ENCODE measurements at places on chromosomes 6 and 20.

- no peak for DNase-seq
These were observed 431.0 kb upstream of the GJE1 start for GRCh38 chr6:141701732-141702131.

DNA sequence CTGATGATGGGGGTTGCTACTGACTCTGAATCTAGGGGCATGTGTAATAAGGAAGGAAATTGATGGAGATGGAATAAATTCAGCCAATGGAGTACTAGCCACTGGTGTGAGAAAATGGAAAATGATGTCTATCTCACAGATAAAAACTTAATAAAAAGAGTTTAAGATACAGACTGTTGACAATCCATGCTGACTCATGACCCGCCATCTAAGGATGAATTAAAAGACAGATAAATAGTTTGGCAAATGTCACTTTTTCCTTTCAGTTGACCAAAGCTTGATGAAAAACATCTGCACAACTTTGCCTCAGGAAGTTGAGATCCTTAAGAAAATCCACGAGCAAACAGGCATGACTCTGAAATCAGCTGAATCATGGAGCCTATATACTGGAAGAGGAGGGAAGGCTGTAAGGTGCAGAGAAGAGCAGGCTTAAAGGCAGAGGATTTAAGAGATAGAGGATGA lies 82.6 kb upstream of the BMP5 start:
- no peak for DNase-seq

- DNase-seq: no peak
These were observed 50.4 kb upstream of the APCDD1L start for GRCh38 chr20:58565461-58566175.

DNA sequence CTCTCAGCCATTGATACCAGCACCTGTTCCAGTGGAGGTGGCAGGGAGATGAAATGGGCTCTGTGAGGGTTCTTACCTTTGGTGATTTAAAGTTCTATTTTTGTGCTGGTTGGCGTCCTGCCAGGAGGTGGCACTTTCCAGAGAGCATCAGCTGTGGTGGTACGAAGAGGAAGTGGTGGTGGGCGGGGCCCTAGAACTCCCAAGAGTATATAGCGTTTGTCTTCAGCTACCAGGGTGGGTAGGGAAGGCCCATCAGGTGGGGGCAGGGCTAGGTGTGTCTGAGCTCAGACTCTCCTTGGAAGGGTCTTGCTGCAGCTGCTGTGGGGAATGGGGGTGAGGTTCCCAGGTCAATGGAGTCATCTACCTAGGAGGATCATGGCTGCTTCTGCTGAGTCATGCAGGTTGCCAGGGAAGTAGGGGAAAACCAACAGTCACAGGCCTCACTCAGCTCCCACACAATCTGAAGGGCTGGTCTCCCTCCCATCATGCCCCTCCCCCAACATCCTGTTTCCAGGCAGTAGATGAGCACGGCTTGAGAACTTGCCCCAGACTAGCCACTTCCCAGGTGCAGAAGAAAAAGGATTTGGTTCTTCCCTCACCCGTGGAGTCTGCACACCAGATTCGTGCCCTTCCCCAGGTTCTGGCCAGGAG lies 46.6 kb downstream of the MOXD1 start:
- DNase-seq: no peak

DNA sequence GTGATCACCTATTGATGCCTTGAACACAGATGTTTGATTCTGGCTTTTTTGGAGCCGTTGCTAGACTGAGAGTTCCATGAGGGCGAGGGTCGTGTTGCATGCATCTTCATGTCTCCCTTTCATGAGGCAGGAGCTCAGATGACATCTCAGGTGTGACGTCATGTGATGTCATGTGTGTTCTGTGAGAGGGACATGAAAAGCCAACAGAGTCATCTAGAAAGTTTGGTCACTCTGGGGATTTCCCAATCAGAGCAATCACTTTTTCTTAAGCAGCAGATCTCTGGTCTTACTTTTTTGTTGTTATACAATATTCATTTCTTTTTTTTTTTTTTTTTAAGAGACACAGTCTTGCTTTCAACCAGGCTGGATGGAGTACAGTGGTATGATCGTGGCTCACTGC lies 411.8 kb downstream of the PREX1 start:
- DNase-seq: no peak

DNA sequence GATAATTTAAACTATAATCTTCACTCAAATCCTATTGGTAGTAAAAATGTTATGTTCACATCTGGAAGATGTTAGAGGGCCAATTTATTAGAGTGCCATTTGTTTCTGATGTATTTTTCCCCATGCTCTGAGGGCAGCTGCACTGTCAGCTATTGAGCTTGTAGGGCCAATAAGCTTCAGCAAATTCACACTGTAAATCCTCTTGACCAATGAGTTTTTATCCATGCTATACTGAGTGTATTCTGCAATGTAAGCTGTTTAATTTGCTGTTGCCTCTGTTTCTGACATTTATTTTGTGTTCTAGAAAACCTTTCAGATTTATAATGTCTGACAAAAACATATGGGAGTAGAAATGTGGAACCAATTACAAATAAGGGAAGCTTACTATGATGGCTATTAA lies 62.6 kb downstream of the OGFRL1 start:
- no peak for DNase-seq

Measured in stimulated activated CD8-positive, alpha-beta memory T cell treated with anti-CD3 and anti-CD28 coated beads, Interleukin-15, amount 100 ng/mL, for 1 hour (primary cell).